ENCODE measurements at places on chromosomes 4 and X.

DNA sequence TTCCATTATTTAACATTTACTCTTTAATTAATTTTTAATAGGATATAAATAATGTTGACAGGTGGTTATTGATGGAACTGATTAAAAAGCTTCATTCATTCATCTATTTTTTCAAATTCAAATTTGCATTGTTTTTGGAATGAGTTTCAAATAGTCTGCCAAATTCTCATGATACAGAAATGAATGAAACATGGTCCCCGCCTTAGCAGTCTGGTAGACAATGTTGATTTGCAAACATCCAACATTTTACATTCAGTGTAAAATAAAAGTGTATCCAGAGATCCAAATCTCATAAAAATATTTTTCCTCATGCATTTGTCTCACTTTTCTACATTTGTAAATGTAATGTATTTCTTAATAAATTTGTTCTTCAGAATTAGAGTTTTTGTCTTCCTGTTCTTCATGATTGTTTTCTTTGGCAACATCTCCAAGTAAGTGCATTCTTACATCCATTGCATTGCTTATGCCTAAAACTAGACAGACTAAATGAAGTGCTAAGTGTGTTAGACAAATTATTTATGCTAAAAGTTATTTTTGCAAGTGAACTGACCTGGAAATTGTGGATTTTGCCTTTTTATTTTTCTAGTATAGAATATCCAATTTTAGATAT lies 142.3 kb downstream of the PCDH18 start:
- H3K27ac ChIP-seq = no peak overlapping the region
- no peaks in the 10 kb centered on the region for H3K4me1 ChIP-seq
- no peak for DNase-seq
- no peaks in the 10 kb centered on the region for H3K36me3 ChIP-seq
- H3K4me3 ChIP-seq = no peak overlapping the region
- no peaks in the 10 kb centered on the region for H3K27me3 ChIP-seq

DNA sequence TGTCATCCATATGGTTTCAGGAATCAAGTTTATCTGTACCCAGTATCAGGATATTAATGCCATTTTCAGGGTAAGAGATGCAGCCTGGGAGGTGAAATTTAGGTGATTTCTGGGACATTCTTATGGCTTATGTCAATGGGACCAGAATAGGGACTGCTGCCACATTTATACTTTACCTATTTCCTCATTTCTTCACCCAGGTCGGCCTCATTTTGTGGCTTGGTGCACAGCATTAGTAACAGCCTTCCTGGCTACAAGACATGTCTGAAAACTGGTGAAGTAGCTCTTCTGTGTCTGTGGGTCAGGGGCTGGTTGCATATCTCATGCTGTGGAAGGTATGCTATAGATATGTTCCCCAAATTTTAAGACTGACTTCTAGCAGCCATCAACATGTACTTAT lies 284.8 kb downstream of the AFF2 start:
- no peak overlapping the region for H3K27ac ChIP-seq
- no peaks in the 10 kb centered on the region for H3K36me3 ChIP-seq
- no peak for DNase-seq
- H3K27me3 ChIP-seq = no peaks in the 10 kb centered on the region

GRCh38 chr4:26402458-26402857 lies 81.6 kb downstream of the RBPJ start:
- H3K27me3 ChIP-seq = no peaks in the 10 kb centered on the region
- H3K4me3 ChIP-seq = no peak overlapping the region
- no peak overlapping the region for H3K27ac ChIP-seq
- peaks cover 10% of the 10 kb centered on the region for H3K36me3 ChIP-seq
- no peak for DNase-seq

GRCh38 chr4:186724058-186724863 lies 605 bp upstream of the FAT1 start:
- no peak for DNase-seq
- peak overlapping the region; percentile 86 for H3K27ac ChIP-seq
- peak overlapping the region; percentile 66 for H3K4me3 ChIP-seq
- H3K27me3 ChIP-seq = no peaks in the 10 kb centered on the region
- H3K4me1 ChIP-seq = peaks cover 22% of the 10 kb centered on the region
- H3K36me3 ChIP-seq = no peaks in the 10 kb centered on the region

GRCh38 chrX:19342331-19342906 lies 1.3 kb upstream of the PDHA1 start:
- no peaks in the 10 kb centered on the region for H3K36me3 ChIP-seq
- H3K4me3 ChIP-seq = no peak overlapping the region
- no peaks in the 10 kb centered on the region for H3K27me3 ChIP-seq

- DNase-seq = no peak
- H3K4me1 ChIP-seq = peaks cover 21% of the 10 kb centered on the region
- H3K4me3 ChIP-seq = peak overlapping the region; percentile 31
- H3K36me3 ChIP-seq = no peaks in the 10 kb centered on the region
- peak overlapping the region; percentile 87 for H3K27ac ChIP-seq
These were observed 10.6 kb upstream of the ELF4 start for GRCh38 chrX:130120746-130121504.

- no peaks in the 10 kb centered on the region for H3K36me3 ChIP-seq
- H3K4me3 ChIP-seq = no peak overlapping the region
- no peaks in the 10 kb centered on the region for H3K4me1 ChIP-seq
- no peaks in the 10 kb centered on the region for H3K27me3 ChIP-seq
These were observed 87.4 kb downstream of the EMCN start for GRCh38 chr4:100430451-100430850.

DNA sequence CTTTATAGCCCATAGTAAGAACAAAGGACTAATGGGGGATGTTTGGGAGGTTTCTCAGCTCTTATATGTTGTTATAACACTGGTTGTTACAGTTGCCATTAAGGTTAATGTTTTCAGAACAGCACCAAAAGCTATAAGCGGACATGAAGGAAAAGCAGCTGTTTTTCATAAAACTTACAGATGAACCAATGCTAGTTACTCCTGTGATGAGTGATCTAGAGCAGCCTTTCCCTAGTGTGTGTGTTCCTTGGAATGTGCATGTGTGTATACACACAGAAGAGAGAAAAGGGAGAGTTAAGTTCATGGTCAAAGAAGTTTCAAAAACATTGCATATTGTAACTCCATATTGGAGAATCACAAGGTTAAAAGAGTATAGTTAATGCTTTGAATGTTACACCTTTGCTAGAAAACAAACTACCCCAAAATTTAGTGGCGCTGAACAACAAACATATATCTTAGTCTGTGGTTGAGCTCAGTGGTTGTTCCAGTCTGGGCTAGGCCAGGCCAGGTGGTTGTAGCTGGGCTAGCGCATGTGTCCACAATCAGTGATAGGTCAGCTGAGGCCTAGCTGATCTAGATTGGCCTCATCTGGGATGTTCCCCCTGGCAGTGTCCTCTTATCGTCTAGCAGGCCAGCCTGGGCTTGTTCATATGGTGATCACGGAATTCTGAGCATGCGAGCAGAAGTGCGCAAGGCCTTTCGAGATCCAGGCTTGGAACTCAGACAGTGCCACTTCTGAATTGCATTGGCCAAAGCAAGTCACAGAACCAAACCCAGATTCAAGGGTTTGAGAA lies 151.0 kb downstream of the NHS start:
- H3K4me1 ChIP-seq = peaks cover 7% of the 10 kb centered on the region
- no peaks in the 10 kb centered on the region for H3K27me3 ChIP-seq
- no peak overlapping the region for H3K4me3 ChIP-seq
- no peak overlapping the region for H3K27ac ChIP-seq
- no peak for DNase-seq

DNA sequence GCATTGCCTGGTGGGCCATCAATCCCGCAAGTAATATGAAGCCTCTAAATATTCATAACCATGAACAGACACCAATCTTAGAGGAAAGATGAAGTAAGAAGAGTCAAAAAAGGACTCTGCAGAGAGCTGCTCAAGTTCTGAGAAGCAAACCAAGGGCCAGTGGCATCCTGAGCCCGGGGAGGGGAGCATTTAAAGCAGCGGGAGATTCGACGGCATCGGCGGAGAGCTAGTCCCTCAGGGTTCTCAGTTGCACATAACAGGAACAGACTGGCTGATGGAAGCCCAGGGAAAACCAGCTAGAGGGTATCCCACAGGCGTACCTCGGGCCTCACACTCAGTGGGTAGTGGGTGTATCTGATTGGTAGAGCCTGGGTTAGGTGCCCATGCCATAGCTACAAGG lies 4.9 kb upstream of the PNMA6E start:
- no peaks in the 10 kb centered on the region for H3K36me3 ChIP-seq
- no peak for DNase-seq
- no peak overlapping the region for H3K27ac ChIP-seq

DNA sequence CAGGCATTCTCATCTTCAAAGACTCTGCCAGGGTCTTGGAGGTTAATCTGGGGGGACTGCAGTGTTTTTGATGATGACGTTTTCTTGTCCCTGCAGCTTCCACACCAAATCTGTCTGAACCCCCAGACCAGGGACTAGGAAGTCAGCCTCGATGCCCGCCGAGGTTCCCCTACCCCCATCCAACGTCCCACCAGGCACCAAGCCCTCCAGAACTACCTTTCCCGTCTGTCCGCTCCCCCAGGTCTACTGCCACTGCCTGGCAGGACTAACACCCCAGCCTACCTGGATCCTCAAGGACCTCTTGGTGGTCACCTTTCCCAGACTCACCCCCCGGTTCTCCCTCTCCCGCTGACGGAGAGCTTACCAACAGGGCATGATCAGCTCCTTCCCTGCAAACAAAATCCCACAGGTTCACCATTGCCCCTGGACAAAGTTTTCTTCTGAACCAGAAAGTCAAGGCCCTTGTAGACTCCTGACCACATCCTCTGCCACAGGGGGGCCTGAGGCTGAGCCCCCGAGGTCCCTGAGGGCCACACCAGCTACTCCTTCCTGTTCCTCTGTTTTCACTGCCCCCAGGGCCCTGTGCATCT lies 40.9 kb downstream of the HMX1 start:
- no peaks in the 10 kb centered on the region for H3K4me1 ChIP-seq
- no peaks in the 10 kb centered on the region for H3K36me3 ChIP-seq
- H3K27me3 ChIP-seq = no peaks in the 10 kb centered on the region
- no peak overlapping the region for H3K4me3 ChIP-seq

- no peak overlapping the region for H3K27ac ChIP-seq
- H3K4me3 ChIP-seq = no peak overlapping the region
- no peaks in the 10 kb centered on the region for H3K4me1 ChIP-seq
- H3K36me3 ChIP-seq = no peaks in the 10 kb centered on the region
- no peaks in the 10 kb centered on the region for H3K27me3 ChIP-seq
These were observed 364.2 kb downstream of the SLITRK2 start for GRCh38 chrX:146181858-146182257.

DNA sequence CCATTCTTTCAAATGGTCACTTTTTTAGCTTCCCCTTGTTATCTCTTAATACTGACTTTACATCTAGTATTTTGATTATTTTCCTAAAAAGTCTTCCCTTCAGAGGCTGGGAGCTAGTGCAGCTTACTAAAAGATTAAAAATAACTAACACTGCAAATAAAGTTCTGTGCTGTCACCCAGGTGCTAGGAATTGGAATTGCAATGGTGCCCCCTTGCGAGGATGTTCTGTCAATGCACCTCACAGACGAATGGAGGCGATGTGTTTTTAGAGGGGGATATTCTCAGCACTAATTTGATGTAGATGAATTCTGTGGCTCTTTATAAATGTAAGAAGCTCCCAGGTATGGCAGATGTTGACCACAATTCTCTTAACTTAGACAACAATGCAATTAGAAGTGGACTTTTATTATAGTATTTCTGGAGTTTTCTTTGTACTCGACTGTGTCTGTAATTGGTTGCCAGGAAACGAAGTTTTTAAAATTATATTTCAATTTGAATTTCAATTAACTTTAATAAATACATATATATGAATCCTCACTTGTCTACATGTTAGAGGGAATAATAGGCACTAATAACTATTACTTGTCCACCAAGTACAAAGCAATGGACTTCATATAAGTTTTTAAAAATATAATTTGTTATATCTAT lies 22.0 kb upstream of the SMIM31 start:
- DNase-seq = no peak
- no peaks in the 10 kb centered on the region for H3K4me1 ChIP-seq
- H3K4me3 ChIP-seq = no peak overlapping the region
- no peak overlapping the region for H3K27ac ChIP-seq

GRCh38 chr4:24433515-24434214 lies 150.7 kb downstream of the DHX15 start:
- H3K4me3 ChIP-seq = no peak overlapping the region
- H3K36me3 ChIP-seq = no peaks in the 10 kb centered on the region
- H3K27me3 ChIP-seq = no peaks in the 10 kb centered on the region
- DNase-seq = no peak
- no peak overlapping the region for H3K27ac ChIP-seq

- H3K27me3 ChIP-seq = no peaks in the 10 kb centered on the region
- H3K36me3 ChIP-seq = no peaks in the 10 kb centered on the region
- no peak overlapping the region for H3K27ac ChIP-seq
- no peak for DNase-seq
These were observed 138.3 kb downstream of the PCDH18 start for GRCh38 chr4:137394018-137394417.

- no peaks in the 10 kb centered on the region for H3K4me1 ChIP-seq
- no peak for DNase-seq
- H3K4me3 ChIP-seq = no peak overlapping the region
- no peak overlapping the region for H3K27ac ChIP-seq
- H3K36me3 ChIP-seq = no peaks in the 10 kb centered on the region
- H3K27me3 ChIP-seq = no peaks in the 10 kb centered on the region
These were observed 38.7 kb downstream of the DHRSX start for GRCh38 chrX:2462074-2462473.

GRCh38 chrX:23851544-23851943 lies 56.2 kb downstream of the APOO start:
- H3K36me3 ChIP-seq = no peaks in the 10 kb centered on the region
- H3K4me1 ChIP-seq = no peaks in the 10 kb centered on the region
- H3K27ac ChIP-seq = no peak overlapping the region
- DNase-seq = no peak
- H3K27me3 ChIP-seq = no peaks in the 10 kb centered on the region

- no peaks in the 10 kb centered on the region for H3K36me3 ChIP-seq
- H3K27me3 ChIP-seq = no peaks in the 10 kb centered on the region
- no peaks in the 10 kb centered on the region for H3K4me1 ChIP-seq
- no peak overlapping the region for H3K27ac ChIP-seq
- no peak for DNase-seq
- H3K4me3 ChIP-seq = no peak overlapping the region
These were observed 54.5 kb downstream of the TENM3 start for GRCh38 chr4:182297659-182298058.

DNA sequence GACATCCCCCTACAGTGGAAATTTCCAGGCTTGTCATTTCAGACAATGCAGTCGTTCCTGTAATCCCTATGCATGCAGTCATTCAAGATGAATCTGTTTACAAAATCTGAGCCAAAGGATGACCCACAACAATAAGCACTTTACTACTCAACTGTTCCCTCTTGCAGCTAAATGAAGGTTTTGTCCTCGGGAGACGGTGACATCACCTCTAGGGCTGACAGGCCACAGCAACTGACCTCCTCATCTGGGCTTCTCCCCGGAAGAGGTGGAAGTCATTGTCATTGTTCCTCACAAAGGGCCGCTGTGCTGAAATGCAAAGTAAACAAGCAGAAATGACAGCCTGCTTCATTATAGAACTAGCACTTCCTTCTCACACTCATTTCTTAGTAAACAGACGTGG lies 29.2 kb downstream of the CLRN2 start:
- no peak overlapping the region for H3K27ac ChIP-seq
- H3K4me1 ChIP-seq = no peaks in the 10 kb centered on the region
- DNase-seq = no peak
- no peaks in the 10 kb centered on the region for H3K27me3 ChIP-seq

DNA sequence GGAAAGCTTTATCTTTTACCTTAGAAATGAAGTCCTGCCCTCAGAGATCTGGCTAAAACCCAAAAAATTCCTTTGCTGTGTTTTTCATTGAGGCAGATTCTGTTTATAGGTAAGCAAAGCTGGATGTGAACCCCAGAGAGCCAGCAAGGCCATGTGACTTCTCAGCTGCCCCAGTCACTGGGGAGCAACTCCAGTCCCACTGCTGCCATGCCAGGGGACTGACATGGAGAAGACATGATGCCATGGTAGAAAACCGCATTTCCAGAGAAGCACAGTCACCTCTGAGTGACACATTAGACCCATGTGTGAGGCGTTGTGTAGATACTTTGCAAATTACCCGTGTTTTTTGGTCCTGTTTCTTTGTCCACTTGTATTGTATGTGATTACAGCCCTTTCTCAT lies 45.4 kb downstream of the PTTG2 start:
- H3K4me1 ChIP-seq = peaks cover 20% of the 10 kb centered on the region
- H3K27me3 ChIP-seq = no peaks in the 10 kb centered on the region
